Heart left ventricle (tissue), 16 donors: ENCODE measurements at places on chromosomes 16 and 17. TPM values are rescaled to one million over a fixed set of nuclear protein-coding genes. Genes with fewer than 3 reads are reported as not detected.

GRCh38 chr16:26220894-26221293 lies 529.1 kb downstream of the HS3ST4 start:
- H3K4me3 ChIP-seq = no peak overlapping the region
- no peaks in the 10 kb centered on the region for H3K4me1 ChIP-seq
- no peaks in the 10 kb centered on the region for H3K27me3 ChIP-seq
- no peak overlapping the region for H3K27ac ChIP-seq
- DNase-seq = no peak

- H3K4me3 ChIP-seq = no peak overlapping the region
- no peaks in the 10 kb centered on the region for H3K36me3 ChIP-seq
- DNase-seq = no peak
- H3K4me1 ChIP-seq = no peaks in the 10 kb centered on the region
Measured at GRCh38 chr17:36059406-36059805, 4.7 kb upstream of the CCL18 start.

GRCh38 chr17:2391597-2392251 lies 9.1 kb downstream of the MNT start:
- peaks cover 57% of the 10 kb centered on the region for H3K4me1 ChIP-seq
- peak overlapping the region; percentile 97 for H3K4me3 ChIP-seq
- no peaks in the 10 kb centered on the region for H3K27me3 ChIP-seq
- H3K27ac ChIP-seq = peak overlapping the region; percentile 99
- H3K36me3 ChIP-seq = peaks cover 14% of the 10 kb centered on the region
- no peak for DNase-seq

DNA sequence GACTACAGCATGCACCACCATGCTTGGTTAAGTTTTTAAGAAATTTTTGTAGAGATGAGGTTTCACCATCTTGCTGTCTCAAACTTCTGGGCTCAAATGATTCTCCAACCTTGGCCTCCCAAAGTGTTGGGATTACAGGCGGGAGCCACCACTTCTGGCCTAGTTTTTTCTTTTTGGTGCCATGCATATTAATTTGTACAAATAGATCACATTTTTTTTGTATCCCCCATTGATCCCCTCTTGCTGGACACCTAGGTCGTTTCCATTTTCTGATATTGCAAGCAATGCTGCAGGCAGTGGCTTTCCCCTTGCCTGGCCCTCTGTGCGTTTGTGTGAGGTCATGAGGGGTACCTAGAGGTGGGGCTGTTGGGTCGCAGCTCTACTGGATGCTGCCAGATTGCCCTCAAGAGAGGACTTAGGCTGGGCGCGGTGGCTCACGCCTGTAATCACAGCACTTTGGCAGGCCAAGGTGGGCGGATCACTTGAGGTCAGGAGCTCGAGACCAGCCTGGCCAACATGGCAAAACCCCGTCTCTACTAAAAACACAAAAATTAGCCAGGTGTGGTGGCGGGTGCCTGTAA lies 23.8 kb downstream of the RAP1GAP2 start:
- H3K4me1 ChIP-seq = no peaks in the 10 kb centered on the region
- H3K27me3 ChIP-seq = peaks cover 9% of the 10 kb centered on the region
- DNase-seq = no peak
- H3K27ac ChIP-seq = no peak overlapping the region

The KRTAP4-9 gene
- total RNA-seq = not detected

DNA sequence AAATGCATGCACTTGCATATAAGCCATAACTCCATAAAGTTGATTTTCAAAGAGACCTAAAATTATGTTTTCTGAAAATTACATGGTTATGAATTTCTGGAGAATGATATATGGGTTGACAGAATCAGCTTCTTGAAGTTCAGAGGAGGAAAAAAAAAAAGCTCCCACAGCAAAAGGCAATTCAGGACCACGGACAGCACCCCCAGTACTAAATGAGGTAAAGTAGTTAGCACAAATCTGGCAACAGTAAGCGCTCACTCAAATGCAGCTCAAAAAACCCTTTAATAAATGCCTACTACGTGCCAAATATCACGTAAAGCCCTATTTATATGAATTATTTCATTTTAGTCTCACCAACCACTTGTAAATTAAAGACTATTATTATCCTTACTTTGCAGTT lies 135.2 kb downstream of the SHISA9 start:
- no peak overlapping the region for H3K4me3 ChIP-seq
- no peaks in the 10 kb centered on the region for H3K4me1 ChIP-seq
- no peaks in the 10 kb centered on the region for H3K27me3 ChIP-seq
- no peaks in the 10 kb centered on the region for H3K36me3 ChIP-seq

The SULT1A3 gene
- 11.9 TPM for total RNA-seq

GRCh38 chr17:2975469-2975958 lies 87.9 kb downstream of the OR1D5 start:
- H3K36me3 ChIP-seq = no peaks in the 10 kb centered on the region
- no peak for DNase-seq
- no peak overlapping the region for H3K27ac ChIP-seq
- H3K4me1 ChIP-seq = no peaks in the 10 kb centered on the region

- H3K36me3 ChIP-seq = peaks cover 18% of the 10 kb centered on the region
- peaks cover 65% of the 10 kb centered on the region for H3K4me1 ChIP-seq
- peak overlapping the region; percentile 86 for H3K27ac ChIP-seq
- peak overlapping the region; percentile 67 for H3K4me3 ChIP-seq
- H3K27me3 ChIP-seq = no peaks in the 10 kb centered on the region
- DNase-seq = peak; percentile 94
Measured at GRCh38 chr16:29807426-29808218, 1.3 kb downstream of the MAZ start.

The TNFRSF17 gene
- total RNA-seq = not detected

The MYH11 gene
- 20.0 TPM for total RNA-seq

The ASIC2 gene
- total RNA-seq = 1.1 TPM

GRCh38 chr16:87119168-87119567 lies 198.0 kb downstream of the C16orf95 start:
- peaks cover 7% of the 10 kb centered on the region for H3K27me3 ChIP-seq
- no peak overlapping the region for H3K27ac ChIP-seq
- H3K4me3 ChIP-seq = no peak overlapping the region
- no peaks in the 10 kb centered on the region for H3K4me1 ChIP-seq
- no peak for DNase-seq

The SCN4A gene
- 1.3 TPM for total RNA-seq

The TMEM220 gene
- 4.4 TPM for total RNA-seq

DNA sequence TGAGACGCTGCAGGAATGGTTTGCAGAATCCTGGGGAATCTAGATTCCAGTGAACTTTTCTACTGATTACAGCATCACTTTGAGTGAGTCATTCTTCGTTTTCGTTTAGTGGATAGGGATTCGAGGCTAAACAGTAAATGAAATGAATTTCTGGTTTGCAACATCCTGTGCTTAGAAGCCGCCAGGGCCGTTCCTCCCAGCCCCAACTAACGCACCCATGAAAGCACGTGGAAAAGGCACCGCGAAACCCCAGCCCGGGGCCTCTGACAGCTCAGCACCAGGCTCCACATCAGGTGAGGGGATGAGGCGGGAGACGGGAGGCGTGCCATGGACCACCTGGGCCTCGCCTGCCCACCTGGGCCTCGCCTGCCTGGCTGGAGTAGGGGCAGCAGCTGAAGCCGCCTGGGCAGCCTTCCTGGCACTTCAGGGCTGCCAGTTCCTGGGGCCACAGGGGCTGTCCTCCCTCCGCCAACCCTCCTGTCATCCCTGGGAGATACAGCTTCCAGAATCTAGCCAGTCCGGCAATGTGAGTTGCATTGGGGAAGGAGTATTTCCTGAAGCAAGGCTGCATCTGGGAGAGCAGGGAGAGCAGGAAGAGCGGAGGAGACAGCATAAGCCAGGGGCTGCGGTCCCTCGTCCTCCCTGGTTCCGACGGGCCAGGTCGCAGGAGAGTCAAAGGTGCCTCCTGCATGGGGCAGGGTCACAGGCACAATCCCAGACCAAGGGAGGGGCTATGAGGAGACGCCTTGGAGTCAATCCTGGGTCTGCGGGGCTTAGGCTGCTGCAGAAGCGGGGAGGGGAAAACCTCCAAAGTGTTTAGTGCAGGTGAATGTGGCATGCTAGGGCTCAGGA lies 78.4 kb downstream of the RPH3AL start:
- peak; percentile 4 for DNase-seq
- H3K27me3 ChIP-seq = no peaks in the 10 kb centered on the region
- H3K4me1 ChIP-seq = no peaks in the 10 kb centered on the region
- H3K4me3 ChIP-seq = no peak overlapping the region
- H3K27ac ChIP-seq = no peak overlapping the region
- no peaks in the 10 kb centered on the region for H3K36me3 ChIP-seq
